Sigmoid colon (tissue), 7 donors: ENCODE measurements at places on chromosomes 5 and 9. TPM values are rescaled to one million over a fixed set of nuclear protein-coding genes. Genes with fewer than 3 reads are reported as not detected.

DNA sequence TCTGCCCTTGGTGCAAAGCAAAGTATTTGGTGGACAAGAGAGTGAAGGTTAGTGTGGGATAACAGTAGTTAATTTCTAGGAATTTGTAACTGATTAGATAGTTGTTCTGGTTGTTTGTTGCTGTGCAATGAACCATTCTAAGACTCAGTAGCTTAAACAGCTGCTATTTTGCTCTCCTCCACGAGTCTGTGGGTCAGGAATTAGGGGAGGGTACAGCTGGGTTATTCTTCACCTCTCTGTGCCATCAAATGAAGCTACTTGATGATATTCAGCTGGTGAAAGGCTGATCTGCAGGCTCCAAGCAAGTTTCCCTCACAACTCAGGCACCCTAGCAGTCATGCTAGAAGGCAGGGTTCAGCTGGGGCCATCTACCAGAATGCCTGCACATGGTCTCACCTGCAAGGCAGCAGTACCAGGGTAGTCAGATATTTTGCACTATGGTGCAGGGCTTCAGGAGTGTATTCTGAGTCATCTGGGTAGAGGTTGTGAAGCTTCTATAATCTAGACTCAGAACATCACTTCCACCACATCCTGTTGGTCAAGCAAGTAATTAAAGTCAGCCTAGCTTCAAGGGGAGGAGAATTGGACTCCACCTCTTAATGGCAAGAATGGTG, 159.5 kb upstream of the SLC28A3 start:
- H3K36me3 ChIP-seq: no peaks in the 10 kb centered on the region
- no peak overlapping the region for H3K4me3 ChIP-seq
- DNase-seq: no peak
- no peak overlapping the region for H3K27ac ChIP-seq
- no peaks in the 10 kb centered on the region for H3K4me1 ChIP-seq

Gene PDLIM4
- 38.2 TPM for total RNA-seq

Gene CD74
- 176 TPM for total RNA-seq

- no peaks in the 10 kb centered on the region for H3K27me3 ChIP-seq
- no peak overlapping the region for H3K4me3 ChIP-seq
- H3K4me1 ChIP-seq: no peaks in the 10 kb centered on the region
- DNase-seq: no peak
Observed at GRCh38 chr5:129399069-129399468, 61.0 kb upstream of the ADAMTS19 start.

- H3K36me3 ChIP-seq: peaks cover 25% of the 10 kb centered on the region
- H3K4me1 ChIP-seq: peaks cover 18% of the 10 kb centered on the region
- no peak overlapping the region for H3K27ac ChIP-seq
- DNase-seq: no peak
- no peak overlapping the region for H3K4me3 ChIP-seq
Observed at GRCh38 chr9:101477736-101478135, 42.2 kb upstream of the ALDOB start.

Gene ARL15
- total RNA-seq: 16.6 TPM
